ENCODE measurements at places on chromosomes 11 and 22. TPM values are rescaled to one million over a fixed set of nuclear protein-coding genes. Genes with fewer than 3 reads are reported as not detected.

The ALX4 gene
- not detected for total RNA-seq

The FHIP1B gene
- 15.6 TPM for total RNA-seq

The CREBZF gene
- 20.6 TPM for total RNA-seq

The TMEM45B gene
- total RNA-seq: 2.7 TPM

The C11orf91 gene
- total RNA-seq: not detected

The ARHGAP8 gene
- total RNA-seq: 18.9 TPM

The RFPL3 gene
- not detected for total RNA-seq

The TRIM44 gene
- total RNA-seq: 33.9 TPM

The FAM181B gene
- total RNA-seq: 0.06 TPM

The TH gene
- total RNA-seq: 0.22 TPM

The CHRM1 gene
- total RNA-seq: not detected

The SYNGR1 gene
- total RNA-seq: 4.7 TPM

The C11orf86 gene
- not detected for total RNA-seq

The FXYD2 gene
- 286 TPM for total RNA-seq

The LRRC56 gene
- 1.6 TPM for total RNA-seq

Data from epithelial cell of proximal tubule (primary cell).